ENCODE measurements at places on chromosomes 2 and 18.
A peak's percentile ranks its signal among the peaks of the same experiment; 100 is the strongest.

- DNase-seq, result peak; percentile 81
These were observed 116.6 kb downstream of the SRBD1 start for GRCh38 chr2:45494275-45494977.

DNA sequence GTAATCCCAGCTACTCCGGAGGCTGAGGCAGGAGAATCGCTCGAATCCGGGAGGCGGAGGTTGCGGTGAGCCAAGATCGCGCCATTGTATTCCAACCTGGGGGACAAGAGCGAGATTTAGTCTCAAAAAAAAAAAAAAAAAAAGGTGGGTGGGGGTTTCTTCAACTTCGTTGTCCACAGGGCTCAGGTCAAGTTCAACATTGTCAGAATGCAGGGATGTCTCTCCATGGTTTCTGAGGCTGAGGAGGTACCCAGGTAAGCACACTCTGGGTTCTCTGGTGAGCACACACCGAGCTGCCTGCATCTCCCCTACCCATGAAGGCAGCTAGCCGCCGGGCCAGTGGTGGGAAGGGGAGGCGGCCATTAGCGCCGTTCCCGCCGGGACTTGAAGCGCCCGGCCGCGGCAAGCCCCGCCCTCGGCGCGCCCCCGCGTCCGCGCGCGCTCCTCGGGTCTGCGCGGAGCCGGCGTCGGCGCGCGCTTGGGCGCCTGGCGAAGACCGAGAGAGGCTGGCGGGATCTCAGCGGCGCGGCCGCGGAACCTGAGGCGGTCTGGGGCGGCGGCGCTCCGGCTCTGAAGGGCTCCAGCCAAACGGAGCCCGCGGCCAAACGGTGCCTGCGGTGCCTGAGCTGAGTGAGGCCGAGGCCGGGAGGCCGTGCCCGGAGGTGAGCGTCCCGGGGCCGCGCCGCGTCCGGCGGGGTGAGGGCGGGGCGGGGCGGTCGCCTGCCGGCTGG is at the start of gene UBXN2A:
UBXN2A (plus strand) TSS at position 477 of the 731 bp plus-strand sequence. CDS start 17,852 bp downstream, outside the sequence.
- peak; percentile 94 for DNase-seq

DNA sequence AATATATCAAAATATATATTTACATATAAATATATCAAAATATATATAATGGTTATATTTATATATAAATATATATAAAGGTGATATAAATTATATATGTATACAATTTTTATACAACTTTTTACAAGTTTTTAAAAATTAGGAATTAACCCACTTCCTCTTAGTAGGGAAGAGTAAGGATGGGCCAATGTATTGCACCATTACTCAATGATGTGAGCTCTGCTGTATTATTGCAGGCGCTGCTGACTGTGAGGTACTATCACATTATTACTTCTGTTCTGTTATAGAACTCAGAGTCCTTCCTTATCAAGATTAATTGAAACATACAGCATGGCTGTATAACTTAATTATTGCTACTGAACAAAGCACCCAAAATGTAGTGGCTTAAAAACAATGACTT is 46.0 kb downstream of the CCDC195 start:
- no peak for DNase-seq

DNA sequence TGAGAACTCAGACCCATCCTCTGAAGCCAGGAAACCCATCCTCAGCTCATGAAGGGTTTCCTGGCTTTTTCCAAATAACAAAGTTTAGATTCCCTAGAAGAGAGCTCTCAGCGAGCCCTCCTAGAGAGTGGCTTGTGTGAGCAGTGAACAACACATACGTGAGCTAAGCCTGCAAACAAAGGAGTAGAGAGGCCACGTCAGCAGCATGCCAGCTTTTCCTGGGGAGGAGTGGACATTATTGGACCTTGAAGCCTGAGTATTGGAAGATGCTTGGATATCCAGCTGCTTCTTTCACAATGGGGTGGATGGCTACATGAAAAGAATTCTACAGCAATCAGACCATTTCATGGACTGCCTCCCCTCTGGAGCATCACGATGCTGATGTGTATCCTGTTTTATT is 21.1 kb downstream of the KIF5C start:
- no peak for DNase-seq

- DNase-seq, result no peak
These were observed 976 bp downstream of the TNFAIP6 start for GRCh38 chr2:151358166-151358970.

DNA sequence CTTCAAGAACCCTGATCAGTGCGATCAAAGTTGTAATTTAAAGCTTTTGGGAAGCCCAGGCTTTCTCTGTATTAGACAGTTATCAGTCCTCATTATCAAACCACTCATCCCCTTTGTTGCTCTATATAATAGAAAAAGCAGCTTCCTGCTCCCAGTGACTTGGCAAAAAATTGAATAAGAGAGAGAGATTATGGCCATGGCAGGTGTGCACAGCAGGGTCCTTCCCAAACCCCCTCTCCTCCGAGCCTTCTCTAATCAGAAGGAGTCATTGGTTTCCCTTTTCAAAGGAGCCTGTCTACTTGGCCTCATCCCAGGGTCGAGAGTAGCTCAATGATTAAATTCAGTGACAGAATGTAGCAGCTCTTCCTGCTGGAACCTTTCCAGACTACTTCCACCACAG is 81.5 kb downstream of the SEMA4F start:
- DNase-seq, result no peak

Data from muscle of back (tissue), 13 donors.